NCI-H187 treated with DMSO at 0.1 percent for 48 hours (cell line): ENCODE measurements at places on chromosomes 6 and 20.

- no peak for DNase-seq
Observed at GRCh38 chr6:79546186-79546585, 9.0 kb upstream of the LCA5 start.

DNA sequence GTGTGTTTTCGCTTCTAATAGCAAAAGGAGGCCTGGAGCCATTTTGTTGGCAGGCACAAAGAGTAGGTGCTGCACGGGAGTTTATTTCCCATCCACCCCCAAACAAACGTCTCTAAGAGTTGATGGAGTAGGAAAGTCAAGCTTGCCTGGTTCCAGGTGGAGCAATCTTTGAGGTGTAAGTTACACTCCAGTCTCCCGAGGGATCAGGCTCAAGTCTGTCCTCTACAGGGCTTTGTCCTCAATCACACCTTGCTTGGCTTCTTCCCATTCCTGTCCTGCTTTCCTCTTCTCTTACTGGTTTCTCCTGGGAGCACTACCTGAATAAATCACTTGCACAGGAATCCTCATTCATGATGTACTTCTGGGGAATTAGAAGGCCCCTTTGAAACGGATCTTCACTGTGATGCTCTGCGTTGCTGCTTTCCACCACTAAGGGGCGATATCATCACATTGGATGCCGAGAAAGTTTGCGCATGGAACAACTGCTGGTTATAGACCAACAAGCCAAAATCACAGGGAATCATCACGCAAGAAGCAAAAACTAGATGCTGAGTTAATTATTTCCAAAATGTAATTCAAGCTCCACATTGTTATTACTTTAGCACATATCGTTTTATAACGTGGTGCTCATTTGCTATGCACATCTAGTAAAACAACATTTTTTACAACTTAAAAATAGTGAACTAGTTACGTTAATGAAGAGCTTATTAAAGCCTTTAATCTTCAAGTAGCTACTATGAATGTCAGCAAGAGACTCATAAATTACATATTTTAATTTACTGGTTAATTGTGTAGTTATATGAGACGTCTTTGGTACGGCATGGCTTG lies 156.8 kb downstream of the DNAH8 start:
- DNase-seq, result no peak

DNA sequence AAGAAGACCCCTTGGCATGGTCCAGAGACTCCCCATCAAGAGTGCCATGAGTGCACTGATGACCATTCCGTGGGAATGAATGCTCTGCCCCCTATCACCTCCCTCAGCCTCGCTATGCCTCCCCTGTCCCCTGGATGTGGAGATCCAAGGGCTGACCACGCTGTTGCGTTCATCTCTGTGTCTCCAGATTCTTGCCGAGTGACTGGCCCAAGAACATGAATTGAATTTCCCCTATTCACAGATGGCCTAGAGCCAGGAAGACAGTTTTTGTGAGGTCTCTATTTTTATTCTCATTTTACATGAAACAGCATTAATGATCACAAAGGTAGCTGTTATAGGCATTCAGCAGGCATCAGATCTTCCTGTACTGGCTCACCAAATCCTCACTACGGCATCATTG lies 33.6 kb downstream of the MAFB start:
- no peak for DNase-seq

DNA sequence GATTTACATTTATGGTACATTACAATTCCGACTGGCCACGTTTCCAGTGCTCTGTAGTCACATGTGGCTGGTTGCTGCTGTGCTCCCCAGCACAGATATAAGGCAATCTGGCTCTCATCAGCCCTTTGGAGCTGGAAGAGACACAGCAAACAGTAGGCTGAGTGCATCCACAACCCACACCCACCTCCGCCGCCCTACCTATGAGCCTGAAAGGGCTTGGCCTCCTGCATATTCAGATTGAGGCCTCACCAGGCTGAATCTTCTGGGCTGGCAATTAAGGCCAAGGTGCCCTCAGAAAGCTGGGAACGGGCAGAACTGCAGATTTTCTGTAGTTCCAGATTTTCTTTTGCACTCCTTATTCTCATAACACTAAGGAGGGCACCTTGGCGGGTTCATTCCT lies 2.7 kb upstream of the SNHG17 start:
- DNase-seq, result no peak

DNA sequence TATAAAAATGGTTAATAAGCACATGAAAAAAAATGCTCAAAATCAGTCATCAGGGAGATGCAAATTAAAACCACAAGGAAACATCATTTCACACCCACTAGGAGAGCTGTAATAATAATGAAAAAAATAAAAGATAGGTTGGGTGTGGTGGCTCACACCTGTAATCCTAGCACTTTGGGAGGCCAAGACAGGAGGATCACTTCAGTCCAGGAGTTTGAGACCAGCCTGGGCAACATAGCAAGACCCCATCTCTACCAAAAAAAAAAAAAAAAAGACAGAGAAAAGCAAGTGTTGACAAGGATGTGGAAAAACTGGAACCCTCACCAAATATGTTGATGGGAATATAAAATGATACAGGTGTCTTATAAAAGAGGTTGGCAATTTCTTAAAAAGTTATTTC lies 3.0 kb upstream of the MYLK4 start:
- no peak for DNase-seq

DNA sequence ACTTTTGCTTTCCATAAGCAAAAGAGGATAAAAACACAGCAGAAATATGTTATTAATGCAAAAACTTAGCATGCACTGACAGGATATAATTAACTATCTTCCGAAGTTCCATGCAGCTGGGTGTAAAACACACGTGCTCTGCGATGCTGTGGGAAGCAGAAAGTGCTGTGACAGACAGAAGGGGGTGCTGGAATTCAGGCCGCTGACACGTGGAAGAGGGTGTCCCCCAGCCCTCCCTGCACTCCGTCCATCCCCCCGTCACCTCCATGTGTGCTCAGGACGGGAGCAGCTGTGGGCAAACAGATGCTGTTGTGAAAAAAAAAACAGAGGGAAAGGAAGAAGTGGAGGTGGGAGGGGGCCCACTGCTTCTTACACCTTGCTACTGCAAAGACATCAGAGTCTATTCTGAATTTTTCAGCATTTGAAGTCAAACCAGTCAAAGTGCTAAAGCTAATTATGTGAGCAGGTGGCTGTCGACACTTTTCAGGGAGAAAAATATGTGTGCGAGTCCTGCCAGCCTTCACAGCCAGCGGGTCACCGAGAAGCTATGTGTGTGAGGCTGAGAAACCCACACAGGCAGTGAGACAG lies 175.9 kb upstream of the AFDN start:
- DNase-seq, result no peak
